NCI-H446 (cell line): ENCODE measurements at places on chromosomes 12 and 14.

DNA sequence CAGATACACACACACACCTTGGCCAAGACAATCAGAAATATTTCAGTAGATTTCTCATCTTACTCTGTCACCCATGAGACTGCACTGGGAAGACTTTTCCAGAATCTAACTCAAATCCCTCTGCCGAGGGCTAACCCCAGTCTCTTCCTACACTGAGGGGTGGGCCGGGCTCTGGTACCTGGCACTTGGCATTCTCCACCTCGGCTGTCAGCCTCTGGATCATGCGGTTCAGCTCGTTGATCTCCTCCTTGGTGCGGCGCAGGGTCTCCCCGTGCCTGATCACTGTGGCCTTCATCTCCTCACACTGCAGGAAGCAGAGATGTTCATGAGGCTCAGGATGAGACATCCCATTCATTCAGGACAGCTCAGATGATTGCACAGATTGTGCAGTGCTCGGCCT lies 4.9 kb downstream of the KRT83 start:
- no peak for DNase-seq

GRCh38 chr14:70921669-70922068 lies 14.4 kb downstream of the PCNX1 start:
- DNase-seq, result no peak

GRCh38 chr14:55349565-55349964 lies 62.1 kb downstream of the ATG14 start:
- no peak for DNase-seq

- DNase-seq, result peak; percentile 56
Observed at GRCh38 chr12:19192710-19193109, 63.2 kb downstream of the PLEKHA5 start.

DNA sequence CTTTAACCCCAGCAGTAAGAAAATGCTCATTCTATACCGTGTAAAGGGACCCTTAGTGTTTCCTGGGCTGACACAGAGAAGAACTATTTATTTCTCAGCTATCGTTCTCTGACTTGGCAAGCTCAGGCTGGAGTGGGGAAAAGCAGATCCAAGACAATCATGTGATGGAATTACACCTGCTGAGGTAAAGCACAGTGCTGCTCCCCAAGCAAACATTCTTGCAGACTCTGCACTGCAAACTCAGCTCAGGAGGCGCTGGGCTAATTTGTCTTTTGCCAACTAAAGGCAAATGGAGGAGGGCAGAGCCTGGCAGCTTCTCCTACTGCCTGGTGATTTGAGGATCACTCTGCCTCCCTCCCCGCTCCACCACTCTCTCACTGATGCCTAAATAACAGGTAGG lies 57.8 kb upstream of the FUT8 start:
- DNase-seq, result no peak

DNA sequence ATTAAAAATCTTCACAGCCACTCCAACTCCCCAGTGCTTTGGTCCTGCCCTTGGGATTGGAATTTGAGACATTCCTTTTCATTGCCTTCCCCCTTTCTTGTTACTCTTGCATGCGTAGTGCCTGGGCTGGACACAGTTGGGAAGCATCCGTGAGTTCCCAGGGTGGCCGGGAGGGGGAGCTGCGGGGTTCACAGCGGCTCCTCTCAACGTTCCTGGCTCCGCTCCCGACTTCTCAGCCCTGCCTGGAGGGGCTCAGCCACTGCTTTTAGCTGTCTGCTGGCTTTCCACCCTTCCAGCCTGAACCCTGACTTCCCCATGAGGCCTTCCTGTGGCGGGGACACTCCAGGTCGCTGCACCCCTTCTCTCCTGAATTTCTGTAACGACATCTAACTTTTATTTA lies 3.2 kb downstream of the TEX52 start:
- DNase-seq, result peak; percentile 29

DNA sequence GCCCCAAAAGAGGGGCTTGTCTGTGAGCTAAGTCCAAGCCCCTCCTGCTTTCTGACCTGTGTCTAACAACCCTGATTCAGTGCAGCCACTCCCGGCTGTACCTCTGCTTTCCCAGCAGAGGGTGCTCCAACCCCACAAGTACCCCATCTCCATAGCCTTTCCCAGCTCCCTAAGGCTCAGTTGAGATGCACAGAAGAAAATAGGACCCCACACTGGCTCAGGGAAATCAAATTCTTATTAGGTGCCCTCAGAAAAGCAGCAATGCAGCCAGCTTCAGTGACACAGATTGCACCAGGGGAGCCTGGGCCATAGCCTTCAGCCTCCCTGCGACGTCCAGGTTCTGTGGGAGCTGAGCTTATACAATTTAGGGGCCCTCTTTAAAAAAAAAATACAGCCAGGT lies 49.9 kb downstream of the LRRC74A start:
- peak; percentile 77 for DNase-seq

- no peak for DNase-seq
Observed at GRCh38 chr12:82883394-82884355, 197.0 kb downstream of the TMTC2 start.

DNA sequence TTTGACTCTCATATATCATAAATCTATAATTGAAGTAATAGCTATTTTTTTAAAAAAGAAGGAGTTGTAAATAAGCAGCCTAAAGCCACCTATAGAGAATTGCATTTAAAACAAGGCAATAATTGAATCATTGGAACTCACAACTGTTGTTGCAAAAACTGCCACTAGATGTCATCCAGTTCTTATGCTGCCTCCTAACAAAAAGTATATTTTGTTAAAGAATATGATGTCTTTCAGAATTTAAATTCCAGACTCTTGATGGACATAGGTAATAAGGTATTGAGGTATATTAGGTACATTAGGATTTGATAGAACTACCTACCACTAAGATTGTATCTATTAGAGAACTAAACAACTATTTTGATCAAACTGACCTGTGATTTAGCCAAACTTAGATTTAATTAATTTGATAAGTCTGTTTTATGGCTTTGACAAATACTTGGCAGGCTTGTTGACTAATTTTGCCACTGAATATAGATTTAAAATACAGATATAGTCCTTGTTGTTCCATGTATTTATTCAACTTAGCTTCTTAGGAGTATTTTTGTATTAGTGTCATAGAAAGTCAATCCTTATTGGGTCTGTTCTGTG lies 401.4 kb downstream of the RPL10L start:
- DNase-seq, result peak; percentile 28

GRCh38 chr12:87336814-87337336 lies 692.3 kb downstream of the C12orf50 start:
- DNase-seq, result no peak

- DNase-seq, result no peak
Observed at GRCh38 chr12:121114806-121115205, 17.9 kb upstream of the P2RX7 start.

GRCh38 chr12:5335069-5335468 lies 96.8 kb upstream of the NTF3 start:
- no peak for DNase-seq

- DNase-seq, result no peak
Observed at GRCh38 chr14:92496191-92496857, 17.3 kb upstream of the RIN3 start.

- no peak for DNase-seq
Observed at GRCh38 chr14:67515386-67516079, 17.6 kb upstream of the PLEKHH1 start.

GRCh38 chr12:106194351-106194750 lies 53.5 kb downstream of the CKAP4 start:
- DNase-seq, result no peak
